ENCODE measurements at places on chromosomes 5 and 9.

- no peak for DNase-seq
These were observed 419.4 kb downstream of the SEMA5A start for GRCh38 chr5:9126490-9126889.

- peak; percentile 30 for DNase-seq
These were observed 10.6 kb downstream of the MYOZ3 start for GRCh38 chr5:150671509-150672236.

DNA sequence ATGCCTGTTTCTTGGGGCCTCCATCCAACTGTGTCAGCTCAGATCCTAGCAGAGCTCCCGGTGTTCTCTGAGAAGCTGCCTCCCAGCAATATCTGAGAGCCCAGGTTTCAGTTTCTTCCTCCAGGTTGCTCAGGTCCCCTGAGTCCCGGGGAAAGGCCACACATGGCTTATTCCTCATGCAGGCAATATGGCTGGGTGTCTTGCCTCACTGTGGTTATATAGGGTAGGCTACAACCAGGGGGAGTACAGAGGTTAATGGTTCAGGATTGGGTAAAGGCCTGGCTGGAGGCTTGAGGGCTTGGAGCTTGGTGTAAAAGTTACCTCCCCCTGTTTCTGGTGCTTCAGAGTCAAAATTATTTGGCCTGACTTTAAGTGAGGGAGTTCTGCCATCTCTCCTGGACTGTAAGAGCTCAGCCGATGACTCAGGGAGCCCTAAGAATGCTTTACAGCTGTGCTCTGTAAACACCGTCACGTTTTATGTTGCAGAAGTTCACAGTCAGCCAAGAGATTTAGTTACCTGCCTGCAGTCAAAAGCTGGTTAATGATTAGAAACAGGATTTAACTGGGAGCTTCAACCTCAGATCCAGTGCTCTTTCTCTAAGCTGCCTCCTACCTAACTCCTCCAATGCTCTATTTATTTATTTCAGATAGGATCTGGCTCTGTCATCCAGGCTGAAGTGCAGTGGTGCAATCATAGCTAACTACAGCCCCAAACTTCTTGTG lies 24.3 kb upstream of the UBAP2 start:
- DNase-seq: no peak

GRCh38 chr5:200985-201384 lies 9.7 kb downstream of the LRRC14B start:
- DNase-seq: no peak

GRCh38 chr5:88553986-88554385 lies 285.3 kb upstream of the TMEM161B start:
- DNase-seq: no peak

- peak; percentile 9 for DNase-seq
These were observed 34.9 kb upstream of the FOXI1 start for GRCh38 chr5:170070556-170071412.

DNA sequence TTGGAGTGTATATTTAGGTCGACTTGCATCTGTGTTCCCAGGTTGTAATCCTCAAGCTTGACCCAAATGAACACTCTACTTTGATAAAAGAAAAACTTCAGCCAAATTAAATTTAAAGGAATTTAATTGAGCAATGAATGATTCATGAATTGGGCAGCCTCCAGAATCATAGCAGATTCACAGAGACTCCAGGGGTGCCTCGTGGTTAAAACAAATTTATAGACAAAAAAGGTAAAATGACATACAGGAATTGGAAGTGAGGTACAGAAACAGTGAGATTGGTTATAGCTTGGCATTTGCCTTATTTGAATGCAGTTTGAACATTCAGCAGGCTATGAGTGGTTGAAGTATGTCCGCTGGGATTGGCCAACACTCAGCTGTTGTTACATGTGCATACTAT lies 21.6 kb upstream of the SPATA31D4 start:
- no peak for DNase-seq

- DNase-seq: no peak
These were observed 61.5 kb downstream of the MAMDC2 start for GRCh38 chr9:70105147-70105546.

GRCh38 chr9:85216601-85217000 lies 525.2 kb downstream of the AGTPBP1 start:
- no peak for DNase-seq

DNA sequence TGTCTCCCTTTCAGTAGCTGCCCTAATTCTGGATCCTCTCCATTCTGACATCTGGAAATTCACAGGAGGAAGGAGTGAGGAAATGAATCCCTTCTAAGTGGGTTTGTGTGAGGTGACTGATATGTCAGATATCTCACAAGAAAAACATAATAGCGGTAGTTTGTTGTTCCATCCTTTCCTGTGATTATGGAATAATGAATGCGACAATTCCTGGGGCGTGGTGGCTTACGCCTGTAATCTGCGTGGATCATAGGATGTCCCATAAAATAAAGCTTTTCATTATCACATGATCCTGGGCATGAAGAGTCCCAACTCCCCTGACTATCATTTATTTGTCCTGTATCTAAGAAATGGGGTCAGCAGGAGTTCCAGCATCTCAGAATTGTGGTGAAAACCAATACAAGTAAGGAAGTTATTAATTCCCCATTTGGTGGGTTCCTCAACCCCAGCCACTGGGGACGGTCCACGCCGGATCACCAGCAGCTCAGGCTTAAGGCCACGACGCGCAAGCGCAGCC lies 375 bp upstream of the C5orf24 start:
- DNase-seq: no peak

DNA sequence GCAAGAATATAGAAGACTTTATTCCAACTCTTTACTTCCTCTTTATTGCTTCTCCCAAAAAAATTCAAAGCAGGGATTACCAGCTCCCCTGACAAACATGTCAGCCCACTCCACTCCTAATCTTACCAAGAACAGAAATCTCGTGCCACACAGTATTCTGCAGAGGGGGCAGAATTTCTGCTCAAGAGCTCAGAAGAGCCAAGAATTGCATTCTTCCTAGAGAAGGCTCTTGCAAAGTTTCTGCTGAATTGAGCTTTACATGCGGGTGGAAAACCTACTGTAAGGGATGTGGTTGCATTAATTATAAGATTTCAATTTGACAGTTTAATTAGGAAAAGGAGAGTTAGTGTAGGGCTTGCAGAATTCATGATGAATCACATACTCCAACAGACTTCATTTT lies 428.5 kb downstream of the CETN3 start:
- DNase-seq: no peak

- no peak for DNase-seq
These were observed 1.5 kb downstream of the ST6GALNAC4 start for GRCh38 chr9:127915325-127915752.

GRCh38 chr9:90446200-90446948 lies 196.2 kb downstream of the DIRAS2 start:
- DNase-seq: no peak

GRCh38 chr5:125410537-125411070 lies 664.2 kb upstream of the ZNF608 start:
- DNase-seq: no peak

- no peak for DNase-seq
These were observed 25.6 kb downstream of the POLR1E start for GRCh38 chr9:37511016-37512010.

- no peak for DNase-seq
These were observed 396.9 kb downstream of the CTNND2 start for GRCh38 chr5:11507156-11507910.

GRCh38 chr5:170617533-170618490 lies 114.0 kb downstream of the KCNIP1 start:
- peak; percentile 47 for DNase-seq

DNA sequence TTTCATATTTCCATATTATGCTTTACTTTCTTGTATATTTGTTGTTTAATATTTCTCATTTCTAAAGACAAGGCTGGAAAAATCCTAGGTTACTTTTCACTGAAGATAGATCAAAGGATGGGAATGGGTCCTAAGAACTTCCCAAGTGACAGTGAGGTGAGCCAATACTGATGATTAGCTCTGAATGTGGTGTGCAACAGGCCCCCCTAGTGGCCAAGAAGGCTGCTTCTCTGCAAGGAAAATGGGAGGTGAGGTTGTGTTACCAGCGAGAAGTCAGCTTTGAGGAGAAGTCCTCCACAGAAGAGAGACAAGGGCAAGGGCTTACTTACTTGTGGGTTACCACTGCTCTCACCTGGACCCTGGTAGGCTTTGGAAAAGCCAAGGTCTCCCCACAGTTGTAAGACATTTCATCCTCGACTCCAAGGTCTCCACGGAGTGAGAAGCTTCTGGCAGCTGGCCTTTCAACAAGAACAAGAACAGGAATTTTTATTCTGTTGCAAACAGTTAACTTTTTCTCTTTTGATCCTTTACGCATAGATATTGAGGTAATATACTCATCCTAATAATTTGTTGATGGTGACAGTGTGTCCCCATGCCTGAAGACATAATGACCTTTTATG lies 69.9 kb downstream of the MAMDC2 start:
- peak; percentile 34 for DNase-seq

DNA sequence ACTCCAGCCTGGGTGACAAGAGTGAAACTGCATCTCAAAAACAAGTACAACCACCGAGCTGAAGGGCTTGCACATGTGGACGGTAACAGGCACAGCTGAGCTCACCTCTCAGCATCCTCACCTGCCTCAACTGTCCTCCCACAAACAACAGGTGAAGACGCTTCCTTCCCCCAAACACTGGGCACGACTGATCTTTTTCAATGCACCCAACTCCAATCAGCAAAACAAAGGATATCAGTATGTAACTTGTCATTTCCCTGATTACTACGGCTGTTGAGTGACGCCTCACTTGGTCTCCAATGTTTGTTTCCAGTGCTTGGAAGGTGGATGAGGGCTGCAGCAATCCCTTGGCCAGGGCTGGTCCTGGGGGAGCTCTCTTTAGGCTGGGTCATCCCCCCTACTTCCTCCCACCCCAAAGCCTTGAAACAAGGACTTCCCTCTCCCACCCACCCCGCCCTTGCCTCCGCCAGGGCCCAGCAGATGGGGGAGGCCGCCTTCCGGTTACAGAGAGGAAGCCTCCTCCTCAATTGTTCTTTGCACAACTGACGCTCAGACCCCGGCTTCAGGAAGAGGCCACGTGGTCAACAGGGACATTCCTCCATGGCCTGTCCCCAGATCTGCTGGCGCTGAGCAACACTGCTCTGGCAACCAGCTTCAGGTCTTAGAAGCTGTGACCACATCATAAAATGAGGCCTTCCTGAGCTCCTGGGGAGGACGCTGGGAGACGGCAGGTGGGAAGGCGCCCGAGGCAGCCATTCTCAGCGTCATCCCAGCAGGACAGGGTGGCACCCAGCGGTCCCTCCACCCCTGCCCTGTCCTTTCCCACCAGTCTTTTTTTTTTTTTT lies 5.9 kb downstream of the FAM78A start:
- DNase-seq: no peak

GRCh38 chr5:73231246-73231778 lies 58.3 kb downstream of the TMEM174 start:
- DNase-seq: no peak

- peak; percentile 60 for DNase-seq
These were observed 73.8 kb downstream of the AMBP start for GRCh38 chr9:114004221-114004716.

- DNase-seq: no peak
These were observed 124.0 kb downstream of the RGS3 start for GRCh38 chr9:113587471-113588031.

DNA sequence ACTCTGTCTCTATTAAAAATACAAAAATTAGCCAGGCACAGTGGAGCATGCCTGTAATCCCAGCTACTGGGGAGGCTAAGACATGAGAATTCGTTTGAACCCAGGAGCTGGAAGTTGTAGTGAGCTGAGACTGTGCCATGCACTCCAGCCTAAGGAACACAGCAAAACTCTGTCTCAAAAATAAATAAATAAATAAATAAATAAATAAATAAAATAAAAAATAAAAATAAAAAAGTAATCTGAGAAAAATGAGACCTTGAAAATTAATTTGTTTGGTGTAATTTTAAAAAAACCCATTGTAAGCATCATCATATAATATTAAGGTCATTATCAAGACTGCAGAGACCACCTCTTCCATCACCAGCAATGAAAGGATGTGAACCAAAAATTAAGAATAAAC lies 997.1 kb downstream of the CDH18 start:
- no peak for DNase-seq

DNA sequence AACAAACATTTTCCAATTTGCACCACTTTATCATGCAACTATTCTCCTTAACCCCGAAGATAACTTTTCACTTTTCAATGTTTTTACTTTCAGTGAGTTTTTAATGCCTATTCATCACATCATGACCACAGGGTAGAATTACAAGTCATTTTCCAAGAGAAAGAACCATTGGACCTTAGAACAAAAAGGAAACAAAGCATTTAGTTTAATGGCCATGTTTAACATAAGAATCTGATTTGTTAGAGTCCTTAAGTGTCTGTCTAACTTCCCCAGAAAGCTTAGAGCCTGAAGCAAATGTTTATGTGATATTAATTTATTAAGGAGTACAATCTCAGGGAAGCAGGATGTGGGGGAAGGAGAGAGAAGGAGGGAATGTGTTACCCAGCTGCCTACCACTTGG lies 325.8 kb upstream of the RIOK2 start:
- no peak for DNase-seq

- DNase-seq: no peak
These were observed 90.7 kb downstream of the RCL1 start for GRCh38 chr9:4883326-4883873.

- DNase-seq: no peak
These were observed 2.8 kb downstream of the SRA1 start for GRCh38 chr5:140554454-140554853.

- no peak for DNase-seq
These were observed 34.4 kb downstream of the ICE1 start for GRCh38 chr5:5456858-5457257.

GRCh38 chr5:172800088-172800551 lies 29.1 kb upstream of the DUSP1 start:
- DNase-seq: no peak

- DNase-seq: no peak
These were observed 33.1 kb downstream of the CRB2 start for GRCh38 chr9:123389070-123389469.

- DNase-seq: no peak
These were observed 176.0 kb downstream of the HMHB1 start for GRCh38 chr5:143987751-143988560.

DNA sequence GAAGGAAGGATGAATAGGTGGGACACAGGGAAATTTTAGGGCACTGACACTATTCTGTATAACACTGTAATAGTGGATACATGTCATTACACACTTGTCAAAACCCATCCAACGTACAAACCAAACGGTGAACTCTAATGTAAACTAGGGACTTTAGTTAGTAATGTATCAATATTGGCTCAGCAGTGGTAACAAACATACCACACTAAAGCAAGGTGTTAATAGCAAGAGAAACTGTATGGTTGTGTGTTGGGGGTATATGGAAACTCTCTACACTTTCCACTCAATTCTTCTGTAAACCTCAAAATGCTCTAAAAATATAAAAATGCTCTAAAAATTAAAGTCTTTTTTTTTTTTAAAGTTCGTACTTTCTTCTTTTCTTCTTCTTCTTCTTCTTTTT lies 293.1 kb upstream of the PANK3 start:
- no peak for DNase-seq
